ENCODE measurements at places on chromosomes 16 and 17.
A peak's percentile ranks its signal among the peaks of the same experiment; 100 is the strongest.

- DNase-seq: peak; percentile 95
Observed at GRCh38 chr17:7922845-7923628, 6.6 kb downstream of the KCNAB3 start.

DNA sequence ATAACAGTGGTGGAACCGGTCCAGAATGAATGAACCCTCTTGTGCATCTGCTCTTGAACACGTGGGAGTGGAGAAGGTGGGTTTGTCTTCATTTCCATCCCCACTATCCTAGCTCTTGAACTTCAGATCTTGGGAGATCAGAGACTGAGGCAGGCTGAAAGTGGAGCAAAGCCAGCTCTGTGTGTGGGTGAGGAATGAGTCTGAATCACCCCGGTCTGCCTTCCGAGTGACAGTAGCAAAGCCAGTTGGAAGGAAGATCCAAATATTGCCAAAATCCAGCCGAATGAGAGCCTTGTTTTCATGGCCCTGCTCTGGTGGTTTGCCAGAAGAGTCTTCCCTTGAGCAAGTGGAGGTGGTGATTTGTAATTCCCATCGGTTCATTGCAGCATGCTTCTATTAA, 29.0 kb upstream of the ASIC2 start:
- peak; percentile 28 for DNase-seq

- DNase-seq: no peak
Observed at GRCh38 chr16:31036691-31037090, 3.3 kb downstream of the STX4 start.

GRCh38 chr17:40129498-40129897, 7.7 kb downstream of the MSL1 start:
- no peak for DNase-seq

GRCh38 chr16:492211-492875, 35.2 kb upstream of the CAPN15 start:
- no peak for DNase-seq

DNA sequence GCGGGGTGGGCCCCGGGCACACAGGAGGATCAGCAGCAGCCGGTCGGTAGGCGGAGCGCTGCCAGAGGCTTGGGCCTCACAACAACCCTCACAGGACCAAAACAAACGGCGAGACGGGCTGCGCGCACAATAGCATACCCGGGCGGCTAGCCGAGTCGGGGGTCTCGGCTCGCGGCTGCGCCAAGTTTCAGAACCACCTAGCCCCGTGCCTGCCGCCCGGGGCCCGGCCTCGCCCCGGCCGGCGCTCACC, 732 bp downstream of the ULK2 start:
- DNase-seq: peak; percentile 96

DNA sequence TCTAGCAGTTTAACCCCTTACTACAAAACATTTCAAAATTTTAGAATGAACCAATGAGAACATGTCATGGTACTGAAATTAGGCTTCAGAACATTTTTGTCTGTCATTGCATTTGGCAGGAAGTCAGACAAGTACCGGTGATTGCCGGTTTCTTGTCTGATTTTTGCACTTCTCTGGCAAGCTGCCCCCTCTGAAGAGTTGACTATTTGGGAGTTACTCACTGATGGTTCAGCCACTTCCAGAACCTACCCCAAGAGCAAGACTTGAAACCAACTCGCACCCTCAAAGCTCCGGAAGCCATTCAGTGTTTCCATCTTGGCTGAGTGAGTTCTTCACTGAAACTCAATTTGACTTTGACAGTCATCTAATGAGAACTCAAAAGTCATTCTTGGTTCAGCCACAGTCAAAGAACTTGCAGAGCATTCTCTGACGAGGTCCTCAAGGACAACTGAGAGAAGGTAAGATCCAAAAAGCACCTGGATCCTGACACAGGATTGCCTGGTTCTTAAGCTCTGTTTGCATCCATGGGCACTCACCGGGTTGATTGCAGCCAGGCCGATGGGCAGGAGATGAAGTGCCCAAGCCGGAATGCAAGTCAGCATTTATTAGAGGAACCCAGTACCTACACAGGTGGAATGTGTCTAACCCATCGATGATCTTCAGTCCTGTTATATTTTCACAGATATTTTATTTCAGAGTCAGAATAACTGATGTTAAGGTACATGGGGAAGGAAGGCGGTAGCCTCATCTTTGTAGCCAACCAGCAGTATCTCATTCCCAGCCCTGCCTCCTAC, 93.6 kb downstream of the USP22 start:
- no peak for DNase-seq

DNA sequence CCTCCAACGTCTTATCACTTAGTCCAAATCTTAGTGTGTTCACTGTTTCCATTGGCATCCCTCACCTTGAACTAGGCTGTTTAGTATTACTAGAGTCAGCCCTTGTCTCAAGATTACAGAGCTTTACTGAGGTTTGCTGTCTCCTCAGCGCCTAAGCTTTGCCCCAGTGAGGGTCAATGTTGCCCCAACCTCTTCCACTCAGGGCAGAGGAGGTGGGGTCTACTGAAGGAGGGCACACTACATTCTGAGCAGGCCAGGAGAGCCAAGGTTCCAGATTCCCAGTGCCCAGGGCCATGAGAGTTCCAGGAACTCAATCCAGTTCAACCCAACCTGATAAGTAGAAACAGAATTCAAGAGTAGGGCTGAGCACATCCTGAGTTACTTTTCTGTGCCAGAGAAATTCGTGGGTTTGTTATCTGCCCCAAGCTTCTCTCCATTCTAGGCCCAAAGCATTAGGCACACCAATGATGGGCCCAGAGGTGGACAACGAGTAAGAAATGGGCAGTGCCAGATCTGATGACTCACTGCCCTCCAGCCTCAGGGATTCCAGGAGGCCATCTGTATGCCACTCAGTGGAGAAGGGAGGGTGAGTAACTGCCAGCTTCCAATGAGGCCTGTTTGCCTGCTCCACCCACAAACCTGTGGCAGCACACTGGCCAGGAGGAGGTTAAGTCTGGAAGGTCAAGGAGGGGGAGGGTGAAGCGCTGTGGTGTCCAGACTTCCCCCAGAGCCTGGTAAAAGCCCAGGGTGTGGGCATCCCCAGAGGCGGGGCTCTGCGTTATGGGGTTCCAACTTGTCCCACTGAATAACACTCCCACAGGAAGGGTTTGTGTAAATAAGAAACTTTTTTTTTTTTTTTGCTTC, 8.2 kb downstream of the TUBG2 start:
- no peak for DNase-seq

DNA sequence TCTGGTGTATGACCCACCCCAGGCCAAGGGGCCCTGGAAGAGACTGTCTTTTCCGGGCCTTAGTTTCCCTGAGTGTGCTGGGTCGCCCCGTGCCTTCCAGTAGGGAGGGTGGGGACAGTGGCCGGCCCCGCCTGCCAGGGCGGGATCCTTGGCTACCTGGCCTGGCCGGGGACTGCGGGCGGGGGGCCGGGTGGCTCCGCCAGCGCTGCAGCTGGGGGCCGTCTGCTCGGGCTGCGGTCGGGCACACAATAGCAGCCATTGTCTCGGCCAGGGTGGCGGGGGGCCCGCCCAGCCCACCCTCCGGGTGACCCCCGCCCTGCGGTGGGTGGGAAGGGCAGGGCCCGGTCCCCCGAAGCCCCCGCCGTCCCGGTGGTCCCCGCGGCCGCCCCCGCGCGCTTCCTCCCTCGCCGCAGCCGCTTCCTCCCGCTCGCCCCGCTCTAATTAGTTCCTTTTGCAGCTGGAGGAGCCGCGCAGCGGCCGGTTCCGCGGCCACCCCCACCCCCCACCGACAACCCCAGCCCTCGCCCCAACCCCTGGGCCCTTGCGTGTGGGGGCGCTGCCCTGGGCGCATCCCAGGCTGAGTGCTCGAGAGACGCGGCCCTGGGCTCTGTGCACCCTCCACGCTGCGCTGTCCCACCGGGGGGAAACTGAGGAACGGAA, 11.6 kb downstream of the GLIS2 start:
- DNase-seq: no peak

DNA sequence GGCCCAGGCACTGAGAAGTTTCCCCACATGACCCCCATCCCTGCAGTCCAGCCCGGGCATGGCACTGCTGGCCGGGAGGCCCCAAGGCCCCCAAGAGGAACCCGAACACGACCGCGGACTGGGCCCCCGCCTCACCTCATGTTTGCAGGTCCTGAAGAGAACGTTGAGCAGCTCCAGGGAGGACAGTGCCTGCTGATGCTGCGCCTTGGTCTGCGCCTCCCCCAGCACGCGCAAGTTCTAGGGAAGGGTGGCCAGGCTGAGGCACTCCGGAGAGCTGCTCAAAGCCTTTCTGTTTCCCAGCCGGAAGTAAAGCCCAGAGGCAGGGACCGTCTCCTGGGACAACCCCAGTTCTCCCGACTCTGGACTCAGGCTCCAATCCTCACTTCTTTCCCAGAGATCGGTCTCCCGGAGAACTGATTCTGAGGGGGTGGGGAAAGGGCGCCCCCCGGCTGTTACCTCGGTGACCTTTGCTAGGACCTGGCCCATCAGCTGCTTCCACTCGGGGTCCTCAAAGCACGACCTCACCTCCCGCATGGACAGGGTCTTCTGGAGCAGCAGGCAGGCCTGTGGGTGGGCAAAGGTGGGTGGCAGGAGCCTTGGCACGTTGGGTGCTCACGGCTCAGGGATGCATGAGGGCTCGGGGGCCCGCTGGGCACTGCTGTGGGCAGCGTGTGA, 13.7 kb downstream of the MYBBP1A start:
- DNase-seq: peak; percentile 83

DNA sequence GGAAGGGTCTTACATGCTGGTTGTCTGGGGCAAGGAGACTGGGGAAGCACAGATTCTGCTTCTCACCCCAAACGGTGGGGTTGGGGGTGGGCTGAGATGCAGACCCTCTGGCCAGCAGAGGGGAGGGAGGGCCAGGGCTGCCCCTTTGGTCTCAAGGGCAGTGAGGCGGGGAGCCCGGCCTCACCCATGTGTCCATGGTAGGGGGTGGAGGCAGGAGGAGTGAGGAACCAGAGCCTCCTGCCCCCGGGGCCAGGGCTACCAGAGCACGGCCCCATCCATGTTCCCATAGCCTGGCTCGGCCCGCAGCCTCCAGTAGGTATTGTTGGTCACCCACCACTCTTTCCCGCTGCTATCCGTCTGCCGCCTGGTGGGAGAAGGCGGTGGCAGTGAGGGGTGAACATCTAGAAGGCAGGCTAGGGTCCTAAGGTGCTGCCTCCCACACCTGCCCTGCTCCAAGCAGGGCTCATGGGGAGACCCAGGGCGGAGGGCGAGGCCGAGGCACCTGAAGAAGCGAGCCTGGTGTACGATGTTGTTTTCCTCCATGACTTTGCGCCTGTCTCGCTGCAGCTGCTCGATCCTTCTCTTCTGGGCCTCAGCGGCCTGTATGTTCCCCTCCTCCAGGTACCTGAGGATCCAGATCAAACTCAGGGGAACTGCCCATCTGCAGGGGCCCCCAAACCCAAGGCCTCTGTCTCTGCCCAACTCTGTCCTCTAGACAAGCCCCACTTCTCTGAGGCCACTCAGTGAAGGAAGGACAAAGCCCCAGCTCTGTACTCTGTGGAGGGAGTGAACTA, 13.4 kb downstream of the OSBPL7 start:
- DNase-seq: no peak

DNA sequence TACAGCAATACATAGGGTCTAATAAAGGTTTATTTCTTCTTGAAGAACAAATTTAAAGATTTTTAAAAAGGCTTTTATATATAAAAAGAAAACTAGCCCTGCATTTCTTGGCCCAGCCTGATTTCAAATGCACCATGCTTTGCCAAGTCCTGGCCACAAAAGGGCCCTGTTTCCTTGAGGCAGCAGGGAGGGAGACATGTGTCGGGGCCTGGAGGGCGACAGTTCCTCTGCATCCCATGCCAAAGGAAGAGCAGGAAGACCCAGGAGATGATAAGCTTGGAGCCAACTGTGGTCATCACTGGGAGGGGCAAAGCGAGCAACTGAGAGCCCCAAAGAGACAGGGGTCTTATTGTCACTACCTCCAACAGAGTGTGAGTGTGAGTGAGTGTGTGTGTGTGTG, 571.5 kb upstream of the PSMD7 start:
- no peak for DNase-seq

- DNase-seq: no peak
Observed at GRCh38 chr17:73889439-73889838, 245.2 kb upstream of the SDK2 start.

DNA sequence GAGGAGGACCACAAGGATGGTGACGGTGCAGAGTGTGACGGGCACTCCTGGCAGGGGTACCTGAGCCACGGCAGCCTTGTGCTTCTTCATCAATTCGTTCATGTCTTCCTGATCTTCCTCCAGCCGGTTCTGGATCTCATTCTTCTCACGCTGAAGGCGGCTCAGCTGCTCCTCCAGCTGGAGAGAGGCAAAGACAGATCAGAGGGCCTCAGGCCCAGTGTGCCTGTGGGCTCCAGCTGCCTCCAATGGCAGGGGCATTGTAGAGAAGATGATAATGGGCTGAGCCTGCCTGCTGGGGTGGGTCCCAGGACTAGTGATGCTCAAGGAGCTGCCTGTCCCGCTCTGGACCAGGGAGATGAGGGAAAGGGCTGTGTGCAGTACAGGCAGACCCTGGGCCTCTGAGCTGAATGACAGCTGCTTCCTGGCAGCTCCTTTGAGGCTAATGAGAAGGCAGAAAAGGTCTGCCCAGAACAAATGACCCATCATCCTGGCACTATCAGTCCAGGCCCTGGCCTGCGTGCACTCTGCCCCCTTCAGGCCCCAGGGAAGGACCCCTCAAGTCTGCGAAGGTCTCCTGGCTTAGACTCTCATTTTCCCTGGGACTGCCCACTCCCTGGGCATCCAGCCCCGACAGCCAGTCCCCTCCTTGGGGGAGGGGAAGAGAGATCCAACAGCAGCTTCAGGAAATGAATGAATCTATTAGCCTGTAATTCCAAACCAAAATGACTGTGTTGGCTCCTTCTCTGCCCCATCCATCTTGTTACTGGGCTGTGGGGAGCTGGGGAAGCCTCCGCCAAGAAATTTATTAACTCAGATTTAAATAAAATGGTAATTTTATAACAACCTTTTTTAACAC, 48.0 kb downstream of the PIPOX start:
- DNase-seq: no peak

DNA sequence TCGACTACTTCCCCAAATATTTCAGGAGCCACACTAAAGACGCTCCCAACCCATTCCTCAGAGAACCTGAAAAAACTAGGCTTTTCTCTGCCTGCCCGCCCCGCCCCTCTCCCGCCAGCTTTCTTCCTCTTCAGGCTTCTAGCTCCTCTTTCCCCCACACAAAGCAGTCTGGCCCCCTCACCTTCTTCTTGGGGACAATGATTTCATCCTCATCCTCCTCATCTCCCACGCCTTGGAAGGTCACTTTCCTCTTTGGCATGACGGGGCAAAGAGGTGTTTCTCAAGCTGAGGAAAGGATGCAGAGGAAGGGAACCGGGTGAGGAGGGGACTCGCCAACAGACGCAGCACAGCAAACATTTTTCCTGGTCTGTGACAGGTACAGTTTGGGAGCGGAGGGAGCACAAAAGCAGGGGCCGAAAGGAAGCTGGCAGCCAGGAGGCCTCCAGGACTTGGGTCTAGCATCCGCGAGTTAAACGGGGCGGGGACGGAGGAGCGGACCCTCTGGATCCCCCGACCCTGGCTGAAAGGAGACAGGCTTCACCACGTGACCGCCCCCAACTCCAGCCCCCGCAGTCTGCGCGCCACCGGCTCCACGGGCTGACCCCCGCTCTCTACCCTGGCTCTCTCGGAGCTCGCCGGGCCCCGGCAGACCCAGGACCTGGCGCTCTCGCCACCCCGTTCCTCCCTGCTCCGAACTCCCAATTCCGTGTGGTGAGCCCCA, 525 bp downstream of the CD2BP2 start:
- DNase-seq: no peak

GRCh38 chr17:41763327-41763726, 23.2 kb downstream of the JUP start:
- DNase-seq: no peak

Data from posterior cingulate gyrus (tissue), 11 donors.